ENCODE measurements at places on chromosomes 4 and X.

DNA sequence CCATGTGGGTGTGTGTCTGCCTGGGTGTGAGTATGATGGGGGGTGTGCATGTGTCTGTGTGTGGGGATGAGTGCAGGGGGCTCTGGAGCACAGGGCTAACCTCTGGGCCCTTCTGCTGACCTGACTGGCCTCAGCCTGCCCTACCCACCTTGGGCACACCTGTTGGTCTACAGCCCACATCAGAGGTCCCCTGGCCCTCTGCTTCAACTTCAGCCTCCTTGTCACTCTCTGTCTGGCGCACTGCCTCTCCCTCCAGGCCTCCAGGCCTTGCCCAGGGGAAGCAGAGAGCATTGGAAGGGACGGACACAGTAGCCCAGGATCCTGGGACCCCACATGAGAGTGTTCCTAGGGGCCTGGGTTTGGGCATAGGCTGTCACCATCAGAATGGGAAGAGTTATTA lies 115.4 kb downstream of the EFNB1 start:
- DNase-seq, result no peak

- no peak for DNase-seq
Observed at GRCh38 chr4:150561143-150561737, 20.7 kb upstream of the MAB21L2 start.

DNA sequence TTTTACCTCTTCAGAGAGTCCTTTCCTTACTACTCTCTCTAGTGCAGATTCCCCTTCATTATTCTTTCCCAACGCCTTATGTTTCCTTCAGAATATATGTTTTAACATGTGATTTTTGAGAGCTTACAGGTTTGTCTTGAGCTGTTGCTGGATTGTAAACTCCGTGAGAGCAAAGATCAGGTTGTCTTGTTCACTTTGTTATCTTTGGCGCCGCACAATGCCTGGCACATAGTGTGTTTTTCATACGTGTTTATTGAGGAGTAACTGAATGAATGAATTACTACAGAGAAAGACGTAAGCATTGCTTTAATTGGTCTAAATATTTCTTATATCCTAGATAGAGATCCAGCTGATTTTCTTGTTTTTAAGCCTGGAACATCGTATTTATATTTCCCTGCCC lies 80.5 kb upstream of the SLC4A4 start:
- DNase-seq, result no peak

DNA sequence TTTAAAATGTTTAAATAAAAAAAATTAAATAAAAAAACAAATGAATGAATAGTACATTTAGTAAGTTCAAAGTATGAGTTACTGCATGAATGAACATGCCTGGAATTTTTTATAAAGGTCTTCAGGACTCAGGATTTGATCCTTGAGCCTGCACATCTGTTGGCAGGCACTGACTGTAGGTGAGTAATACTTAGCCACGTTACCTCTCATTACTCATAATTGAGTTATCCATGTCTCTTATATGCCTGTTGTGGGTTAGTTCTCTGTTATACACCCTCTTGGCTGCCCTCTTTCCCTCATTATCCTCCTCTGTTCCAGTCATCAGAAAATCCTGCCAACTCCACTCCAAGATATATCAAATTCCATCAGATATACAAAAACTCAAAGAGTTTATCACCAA lies 276.0 kb downstream of the FBXW7 start:
- DNase-seq, result no peak

DNA sequence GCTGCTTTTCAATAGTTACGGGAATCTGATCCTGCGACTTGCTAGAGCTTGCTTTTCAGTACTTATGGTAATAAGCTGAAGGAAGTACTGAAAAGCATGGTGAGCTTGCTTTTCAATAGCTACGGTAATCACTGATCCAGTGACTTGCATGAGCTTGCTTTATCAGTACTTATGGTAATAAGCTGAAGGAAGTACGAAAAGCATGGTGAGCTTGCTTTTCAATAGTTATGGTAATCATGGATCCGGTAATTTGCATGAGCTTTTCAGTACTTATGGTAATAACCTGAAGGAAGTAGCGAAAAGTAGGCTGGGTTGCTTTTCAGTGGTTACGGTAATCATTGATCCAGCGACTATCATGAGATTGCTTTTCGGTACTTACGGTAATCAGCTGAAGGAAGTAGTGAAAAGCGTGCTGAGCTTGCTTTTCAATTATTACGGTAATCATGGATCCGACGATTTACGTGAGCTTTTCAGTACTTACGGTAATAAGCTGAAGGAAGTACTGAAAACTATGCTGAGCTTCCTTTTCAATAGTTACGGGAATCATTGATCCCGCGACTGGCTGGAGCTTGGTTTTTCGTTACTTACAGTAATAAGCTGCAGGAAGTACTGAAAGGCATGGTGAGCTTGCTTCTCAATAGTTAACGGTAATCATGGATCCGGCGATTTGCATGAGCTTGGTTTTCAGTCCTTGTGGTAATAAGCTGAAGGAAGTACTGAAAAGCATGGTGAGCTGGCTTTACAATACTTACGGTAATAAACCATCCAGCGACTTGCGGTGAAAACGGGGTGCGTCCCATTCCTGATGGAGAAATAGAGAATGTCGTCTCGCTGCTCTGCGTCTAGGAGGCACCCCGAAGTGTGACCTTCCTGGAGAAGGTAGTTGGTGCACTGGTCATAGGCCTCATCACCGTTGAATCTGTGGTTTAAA lies 6.5 kb downstream of the CRLF2 start:
- DNase-seq, result no peak

DNA sequence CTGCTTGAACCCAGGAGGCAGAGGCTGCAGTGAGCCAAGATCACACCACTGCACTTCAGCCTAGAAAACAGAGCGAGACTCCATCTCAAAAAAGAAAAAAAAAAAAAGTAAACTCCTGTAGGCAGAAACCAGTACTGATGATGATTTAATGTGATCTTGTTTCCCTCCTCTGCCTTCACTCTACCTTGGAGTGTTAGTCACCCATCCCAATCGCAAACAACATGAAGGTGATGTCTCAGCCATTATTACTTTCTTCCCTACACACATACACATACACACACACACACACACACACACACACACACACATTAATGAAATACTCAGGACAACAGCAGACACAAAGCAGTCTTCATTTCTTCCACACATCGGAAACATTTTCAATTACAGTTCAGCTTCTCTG lies 15.6 kb downstream of the XKRX start:
- no peak for DNase-seq

- DNase-seq, result no peak
Observed at GRCh38 chr4:181216501-181216900, 1026.7 kb upstream of the TENM3 start.

- no peak for DNase-seq
Observed at GRCh38 chr4:83174844-83175414, 60.4 kb upstream of the PLAC8 start.

DNA sequence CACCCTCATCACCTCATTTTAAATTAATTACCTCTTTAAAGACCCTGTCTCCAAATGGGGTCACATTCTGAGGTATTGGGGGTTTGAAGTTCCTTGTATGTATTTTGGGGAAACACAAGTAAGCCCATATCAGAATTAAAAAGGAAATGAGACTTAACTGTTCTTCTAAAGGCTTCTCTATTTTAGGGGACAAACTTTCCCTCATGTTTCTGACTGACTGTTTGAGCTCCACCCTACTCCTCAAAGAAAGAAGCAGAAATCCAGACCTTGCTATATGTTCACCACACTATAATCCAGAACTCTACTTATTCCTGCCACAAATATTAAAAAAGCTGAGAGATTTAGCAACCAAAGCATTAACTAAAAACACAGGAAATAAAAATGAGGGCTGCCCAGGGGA lies 258.8 kb downstream of the ARHGAP24 start:
- no peak for DNase-seq

GRCh38 chr4:124212815-124213630 lies 499.5 kb downstream of the ANKRD50 start:
- DNase-seq, result no peak

GRCh38 chrX:133606990-133607389 lies 191.7 kb upstream of the GPC4 start:
- no peak for DNase-seq

GRCh38 chr4:159867673-159868072 lies 764.8 kb downstream of the RAPGEF2 start:
- DNase-seq, result no peak

DNA sequence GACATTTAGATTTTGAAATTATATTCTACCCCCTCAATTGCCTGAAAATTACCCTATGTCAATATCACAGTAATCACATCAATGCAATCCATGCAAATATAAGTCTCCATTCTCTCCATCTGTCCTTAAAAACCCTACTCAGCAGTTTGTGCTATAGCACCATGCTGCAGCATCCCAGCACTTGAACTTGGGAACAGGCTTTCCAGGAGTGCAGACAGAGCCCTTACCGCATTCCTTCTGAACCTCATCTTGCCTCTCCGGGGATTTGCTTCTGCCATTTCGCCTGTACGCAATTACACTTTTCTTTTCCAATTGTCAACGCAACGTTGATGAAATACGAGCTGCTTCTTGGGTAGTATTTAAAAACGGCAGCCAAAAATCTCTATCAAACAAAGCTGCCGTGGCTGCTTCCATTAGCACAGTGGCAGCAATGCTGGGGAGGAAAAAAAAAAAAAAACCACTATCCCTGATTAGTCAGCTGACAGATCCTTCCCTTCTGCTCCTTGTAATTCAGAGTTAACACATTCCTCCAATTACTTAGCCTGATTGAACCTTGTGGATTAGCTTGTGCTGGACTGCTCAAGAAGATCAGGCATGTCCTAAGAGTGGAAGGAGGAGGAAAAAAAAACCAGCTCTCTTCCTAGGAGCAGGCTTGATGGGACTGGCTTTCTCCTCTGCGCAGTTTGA lies 65.6 kb downstream of the MCF2 start:
- DNase-seq, result no peak

- DNase-seq, result no peak
Observed at GRCh38 chrX:122363112-122363795, 820.8 kb upstream of the GRIA3 start.

- no peak for DNase-seq
Observed at GRCh38 chrX:118976599-118977340, 2.4 kb downstream of the LONRF3 start.

DNA sequence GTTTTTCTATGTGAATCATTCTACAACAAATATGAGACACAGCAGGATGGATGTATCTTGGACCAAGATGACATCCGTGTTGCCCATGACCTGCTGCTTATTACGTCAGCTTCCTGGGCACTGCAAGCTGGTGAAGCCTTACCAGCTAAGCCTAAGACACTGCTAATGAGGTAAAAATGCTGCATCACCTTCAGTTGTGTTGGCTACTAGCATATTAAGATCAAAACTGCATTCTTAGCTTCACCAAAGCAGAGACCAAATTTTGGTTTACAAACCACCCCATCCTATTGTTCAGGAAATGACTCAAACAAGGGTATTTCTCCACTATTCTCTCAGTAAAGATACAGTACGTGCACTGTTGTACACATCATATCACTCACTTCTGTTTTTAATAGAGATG lies 50.3 kb downstream of the MAML3 start:
- DNase-seq, result no peak

- DNase-seq, result no peak
Observed at GRCh38 chr4:48503233-48504025, 13.4 kb downstream of the ZAR1 start.

DNA sequence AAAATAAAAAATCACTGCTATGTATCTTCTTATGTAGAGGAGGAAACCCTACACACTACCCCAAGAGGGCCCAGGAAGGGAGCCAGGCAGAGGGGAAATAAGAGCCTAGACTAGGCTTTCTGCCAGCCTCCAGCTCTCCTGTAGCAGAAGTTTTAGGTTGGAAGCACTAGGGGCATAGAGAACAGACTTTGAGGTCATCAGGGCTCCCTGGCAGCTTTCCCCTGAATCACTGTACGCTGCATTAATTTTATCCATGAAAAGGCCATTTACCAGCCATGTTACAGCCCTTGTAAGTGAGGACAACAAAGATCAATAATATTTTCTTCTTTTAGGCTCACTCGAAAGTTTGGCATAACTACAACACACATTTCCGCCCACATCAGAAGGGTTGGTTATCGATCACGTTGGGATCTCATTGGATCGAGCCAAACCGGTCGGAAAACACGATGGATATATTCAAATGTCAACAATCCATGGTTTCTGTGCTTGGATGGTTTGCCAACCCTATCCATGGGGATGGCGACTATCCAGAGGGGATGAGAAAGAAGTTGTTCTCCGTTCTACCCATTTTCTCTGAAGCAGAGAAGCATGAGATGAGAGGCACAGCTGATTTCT lies 24.7 kb downstream of the RPL9 start:
- no peak for DNase-seq

DNA sequence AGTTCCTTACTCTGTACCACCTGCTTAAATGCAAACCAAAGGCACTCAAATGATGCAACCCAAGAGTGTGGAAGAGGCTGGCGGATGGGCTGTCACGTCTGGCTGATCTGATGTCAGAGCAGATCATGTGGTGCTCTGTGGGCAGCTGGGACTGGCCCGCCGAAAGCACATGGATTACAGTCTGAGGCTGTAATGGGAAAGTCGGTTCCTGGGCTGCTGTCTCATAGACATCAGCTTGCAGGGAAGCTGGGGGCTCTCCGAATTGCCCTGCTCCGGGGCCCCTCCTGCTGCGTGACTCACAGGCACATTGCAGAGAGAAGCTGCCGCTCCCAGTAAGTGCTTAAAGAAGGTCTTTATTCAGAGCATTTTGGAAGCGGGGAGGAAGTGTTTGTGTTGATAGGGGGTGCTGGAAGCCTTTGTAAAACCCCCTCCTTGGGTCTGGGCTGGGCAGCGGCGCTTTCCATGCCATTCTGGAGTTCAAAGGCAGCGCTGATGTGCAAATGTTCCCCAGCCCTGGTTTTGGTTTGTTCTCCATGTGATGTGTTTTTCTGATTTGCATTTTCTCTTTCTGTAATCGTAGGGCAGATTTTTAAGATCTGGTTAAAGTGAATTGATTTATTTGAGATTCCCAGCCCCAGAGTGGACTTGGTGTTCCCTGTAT lies 181.1 kb downstream of the LARP7 start:
- peak; percentile 28 for DNase-seq

DNA sequence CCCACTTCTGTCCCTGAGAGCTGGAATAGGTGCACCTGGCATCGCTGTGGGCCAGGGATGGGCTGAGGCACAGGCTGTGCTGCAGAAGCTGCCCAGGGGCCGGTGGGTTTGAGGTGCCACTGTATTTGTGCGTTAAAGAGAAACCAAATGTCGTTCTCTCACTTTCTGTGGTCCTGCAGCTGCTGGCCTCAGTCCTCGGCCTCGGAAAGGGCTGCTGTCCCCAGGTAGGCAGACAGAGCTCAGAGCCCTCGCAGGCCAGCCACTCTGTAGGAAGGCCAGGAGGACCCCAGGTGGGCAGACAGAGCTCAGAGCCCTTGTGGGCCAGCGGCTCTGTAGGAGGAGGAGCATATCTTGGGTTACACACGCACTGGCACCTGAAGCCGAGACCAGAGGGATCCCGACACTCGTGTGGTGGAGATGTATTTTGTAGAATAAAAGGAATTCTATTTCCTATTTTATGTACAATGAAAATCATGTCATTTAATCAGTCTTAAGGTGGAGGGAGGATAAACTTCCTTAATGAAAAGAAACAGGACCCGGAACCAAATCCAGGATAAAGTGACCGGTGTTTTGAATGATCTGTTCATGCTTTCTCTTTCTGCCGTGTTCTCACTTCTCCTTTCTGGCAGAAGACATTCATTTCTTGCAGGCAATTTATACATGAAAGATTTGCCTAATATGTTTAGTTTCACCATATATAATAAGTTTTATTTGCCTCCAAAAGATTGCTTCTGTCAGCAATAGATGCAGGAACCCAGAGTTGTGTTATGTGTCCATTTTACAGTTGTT lies 54.4 kb upstream of the HGFAC start:
- peak; percentile 26 for DNase-seq

Measured in SIG-M5 (cell line).